ENCODE measurements at places on chromosomes 7 and 10. TPM values are rescaled to one million over a fixed set of nuclear protein-coding genes. Genes with fewer than 3 reads are reported as not detected.

Gene PRLHR
- not detected for total RNA-seq

Gene LIPA
- total RNA-seq: 43.8 TPM

Gene TMEM229A
- not detected for total RNA-seq

Gene TRIM73
- 1.4 TPM for total RNA-seq

Gene KIF11
- total RNA-seq: 41.3 TPM

Gene RPP38
- 36.2 TPM for total RNA-seq
